ENCODE measurements at places on chromosomes 16 and 17. TPM values are rescaled to one million over a fixed set of nuclear protein-coding genes. Genes with fewer than 3 reads are reported as not detected.

RNF222 gene
- not detected for total RNA-seq

WFIKKN2 gene
- total RNA-seq = not detected

CBX2 gene
- 19.0 TPM for total RNA-seq

TERB1 gene
- not detected for total RNA-seq

KRT34 gene
- total RNA-seq = 0.20 TPM

ABCC6 gene
- 1.6 TPM for total RNA-seq

VTN gene
- 21.8 TPM for total RNA-seq
